Fibroblast of gingiva (primary cell): ENCODE measurements at places on chromosomes 7 and 10.

GRCh38 chr10:11276449-11276990 lies 258.8 kb downstream of the CELF2 start:
- DNase-seq = no peak

- DNase-seq = no peak
These were observed 37.9 kb upstream of the MTPAP start for GRCh38 chr10:30386801-30387588.

DNA sequence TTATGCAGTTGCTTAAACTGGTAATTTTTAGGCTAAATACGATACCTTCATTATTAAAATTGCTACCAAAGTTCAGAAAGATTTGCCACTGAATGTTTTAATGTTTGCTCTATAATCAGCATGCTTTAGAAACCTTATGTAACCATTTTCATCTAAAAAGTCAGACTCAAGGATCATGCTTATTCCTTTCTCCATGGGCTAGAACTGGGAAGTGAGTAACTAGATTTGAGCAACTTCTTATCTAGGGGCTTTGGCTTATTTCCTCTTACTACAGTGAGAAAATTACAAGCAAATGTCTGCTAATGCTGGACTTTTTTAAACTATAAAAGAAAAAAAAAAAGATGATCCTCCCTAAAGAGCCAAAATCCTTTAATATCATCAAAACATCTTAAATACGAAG lies 215.9 kb downstream of the CRPPA start:
- no peak for DNase-seq

- DNase-seq = no peak
These were observed 73.2 kb downstream of the MYL10 start for GRCh38 chr7:101555921-101556275.

GRCh38 chr10:33706746-33707145 lies 372.3 kb upstream of the NRP1 start:
- DNase-seq = peak; percentile 60

DNA sequence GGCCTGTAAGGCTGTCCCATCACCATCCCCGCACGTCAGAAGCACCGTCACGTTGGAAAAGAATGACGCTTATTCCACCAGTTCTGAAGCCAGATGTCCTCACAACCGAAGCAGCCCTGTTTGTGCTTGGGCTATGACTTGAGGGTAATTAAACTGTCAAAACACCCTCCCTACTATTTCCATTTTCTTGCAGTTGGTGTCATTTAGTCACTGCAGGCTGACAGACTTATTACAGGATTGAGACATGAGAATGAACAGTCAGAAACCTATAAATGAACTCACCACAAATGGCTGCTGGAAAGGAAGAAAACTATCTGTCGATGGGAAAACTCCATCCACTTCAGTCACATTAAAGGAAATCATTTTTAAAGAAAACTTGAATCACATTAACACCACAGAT lies 85.3 kb downstream of the VOPP1 start:
- no peak for DNase-seq

GRCh38 chr10:90695915-90696676 lies 161.7 kb downstream of the HTR7 start:
- no peak for DNase-seq

GRCh38 chr7:130907439-130907838 lies 173.4 kb upstream of the KLF14 start:
- no peak for DNase-seq

DNA sequence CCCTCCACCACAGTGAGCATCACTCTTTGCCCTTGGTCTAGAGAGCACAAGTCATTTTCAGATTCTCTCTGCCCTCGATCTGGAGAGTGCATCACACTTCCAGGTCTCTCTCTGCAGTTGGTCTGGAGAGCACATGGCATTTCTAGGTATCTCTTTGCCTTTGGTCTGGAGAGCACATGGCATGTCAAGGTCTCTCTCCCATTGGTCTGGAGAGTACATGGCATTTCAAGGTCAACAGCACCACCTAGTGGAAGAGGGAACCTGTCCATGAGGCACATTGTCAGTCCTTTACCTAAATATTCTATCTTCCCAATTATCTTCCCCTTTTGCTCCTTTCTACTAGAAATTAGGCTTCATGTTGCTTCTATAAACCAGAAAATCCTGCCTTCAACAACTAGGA lies 1139.4 kb downstream of the XPNPEP1 start:
- DNase-seq = no peak

- DNase-seq = no peak
These were observed 379.9 kb downstream of the SH2D4B start for GRCh38 chr10:80917636-80918035.

- DNase-seq = no peak
These were observed 13.4 kb upstream of the PRF1 start for GRCh38 chr10:70615784-70616522.

DNA sequence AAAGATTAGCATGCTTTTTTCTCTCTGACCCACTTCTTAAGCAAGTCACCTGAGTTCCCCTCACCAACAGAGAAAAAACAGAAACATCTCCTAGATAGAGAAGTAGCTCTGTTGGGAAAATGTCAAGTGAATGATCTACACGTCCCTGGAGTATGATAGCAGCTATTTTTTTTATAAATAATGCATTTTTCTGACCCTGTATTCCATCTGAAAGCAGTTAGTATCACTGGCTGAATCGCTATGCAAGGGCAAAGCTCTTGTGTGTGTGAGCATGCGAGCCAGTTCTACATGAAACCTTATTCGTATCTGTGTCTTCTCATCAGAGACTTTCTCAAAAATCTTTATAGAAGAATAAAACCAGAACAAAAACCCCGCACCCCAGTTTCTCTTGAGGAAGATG lies 8.2 kb downstream of the ANKMY2 start:
- DNase-seq = peak; percentile 72

DNA sequence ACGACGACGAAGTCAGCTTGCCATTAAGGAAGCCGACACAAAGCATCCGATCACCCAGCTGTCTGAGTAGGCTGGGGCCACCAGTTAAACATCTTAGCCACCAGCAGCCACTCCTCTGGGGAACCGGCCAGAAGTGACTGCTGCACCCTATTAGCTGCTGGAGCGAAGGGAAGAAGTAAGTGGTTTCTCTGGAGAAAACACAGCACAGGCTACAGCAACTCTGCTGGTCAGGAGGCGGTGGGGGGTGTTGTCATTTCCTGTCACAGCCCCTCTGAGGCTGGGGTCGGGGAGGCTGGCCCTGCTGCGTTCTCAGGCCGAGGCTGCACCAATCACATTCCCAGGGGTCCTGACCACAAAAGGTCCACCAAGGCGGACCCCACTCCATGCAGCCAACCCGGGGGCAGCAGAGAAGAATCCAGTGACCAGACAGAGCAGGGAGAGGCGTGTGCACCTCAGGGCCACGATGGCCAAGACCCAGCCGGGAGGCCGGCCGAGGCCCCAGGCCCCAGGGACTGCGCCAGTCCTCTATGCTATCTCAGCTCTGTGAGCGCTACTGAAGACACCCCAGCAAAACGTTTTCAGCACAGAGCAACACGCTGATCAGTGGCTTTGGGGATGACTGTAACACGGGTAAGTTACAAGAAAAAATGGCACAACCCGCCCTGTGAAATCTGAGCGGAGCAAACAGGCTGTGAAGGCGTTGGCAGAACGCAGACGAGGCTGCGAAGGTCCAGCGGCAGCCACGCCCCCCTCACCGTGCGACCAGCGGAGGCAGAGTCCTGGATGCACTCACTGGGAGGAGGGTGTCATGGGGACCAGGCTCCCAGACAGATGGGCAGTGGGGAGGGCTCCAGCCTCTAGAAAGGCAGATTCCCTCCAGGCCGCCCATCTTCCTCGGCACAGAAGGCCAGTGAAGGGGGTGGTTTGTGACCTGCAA lies 24.8 kb downstream of the STK32C start:
- peak; percentile 35 for DNase-seq

GRCh38 chr7:207418-208129 lies 15.2 kb downstream of the FAM20C start:
- DNase-seq = no peak

DNA sequence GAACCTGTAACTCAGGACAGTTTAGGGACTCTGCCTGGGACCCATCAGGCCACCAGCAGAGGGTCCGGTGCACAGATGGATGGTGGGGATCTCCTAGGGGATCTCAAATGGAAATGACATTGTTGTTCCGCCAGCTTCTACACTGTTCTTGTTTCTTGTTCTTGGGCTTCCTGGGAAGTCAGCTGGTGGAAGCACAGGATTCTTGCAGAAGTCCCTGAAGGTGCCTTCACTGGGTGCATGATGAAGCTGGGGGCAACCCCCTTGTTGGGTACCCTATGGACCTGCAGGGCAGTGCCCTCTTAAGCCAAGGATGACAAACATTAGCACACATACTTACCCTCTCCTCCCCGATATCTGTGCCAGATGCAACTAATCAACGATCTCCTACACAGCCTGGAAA lies 18.6 kb downstream of the SFTPD start:
- DNase-seq = no peak

GRCh38 chr10:132145521-132146185 lies 41.1 kb upstream of the DPYSL4 start:
- no peak for DNase-seq

DNA sequence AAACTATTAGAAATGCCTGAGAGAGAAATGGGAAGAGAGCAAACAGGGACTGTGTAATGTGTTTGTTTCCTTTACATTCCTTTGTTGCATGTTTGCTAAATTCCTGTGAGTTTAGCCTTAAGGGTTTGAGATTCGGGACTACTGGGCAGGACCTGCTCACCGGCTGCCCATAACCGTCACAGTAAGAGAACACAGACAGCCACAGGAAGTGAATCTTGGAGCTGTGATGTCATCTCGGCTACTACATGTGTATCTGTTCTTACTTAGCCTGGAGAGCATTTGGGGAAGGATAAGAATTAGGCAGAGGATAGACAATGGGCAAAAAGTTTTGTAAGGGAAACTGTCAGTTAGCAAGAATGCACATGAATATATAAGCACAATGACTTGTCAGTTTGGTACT lies 485.1 kb upstream of the KLF6 start:
- DNase-seq = peak; percentile 90

DNA sequence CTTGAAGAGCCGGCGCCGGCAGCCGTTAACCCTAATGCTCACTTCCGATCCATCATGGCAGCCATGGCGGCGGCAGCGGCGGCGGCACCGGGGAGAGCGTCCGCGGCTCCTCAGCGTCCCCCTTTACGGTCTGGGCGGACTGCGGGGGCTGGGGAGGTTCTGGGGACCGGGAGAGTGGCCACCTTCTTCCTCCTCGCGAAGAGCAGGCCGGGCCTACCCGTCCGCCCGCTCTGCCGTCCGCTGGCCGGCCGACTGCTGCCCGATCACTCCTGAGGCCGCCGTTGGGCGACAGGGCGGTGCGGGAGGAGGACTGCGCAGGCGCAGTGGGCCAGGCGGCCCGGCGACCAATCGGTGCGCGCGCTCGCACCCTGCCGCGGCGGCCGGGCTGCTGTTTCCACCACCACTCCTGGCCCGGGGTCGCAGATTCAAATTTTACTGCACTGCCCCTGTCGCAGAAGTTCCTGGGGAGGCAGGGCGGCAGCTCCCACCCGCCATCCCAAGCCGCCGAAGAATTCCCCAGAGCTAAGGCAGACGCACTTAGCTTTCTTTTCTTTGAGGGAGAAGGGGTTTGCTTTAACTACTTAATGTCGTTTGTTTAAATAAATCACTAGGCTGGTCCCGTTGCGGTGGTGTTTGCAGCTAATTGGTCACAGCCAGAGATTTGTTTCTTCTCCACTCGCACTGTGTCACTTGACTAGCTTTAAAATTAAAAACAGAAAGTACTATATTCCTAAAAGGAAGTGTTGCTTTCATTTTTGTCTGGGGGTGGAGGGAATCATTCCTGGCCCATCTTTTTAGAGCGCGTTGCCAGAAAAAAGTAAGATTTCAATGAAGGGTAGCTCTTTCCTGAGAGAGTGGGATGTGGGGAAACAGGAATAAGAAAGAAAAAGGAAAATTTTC lies at the start of gene KIF5B:
Gene KIF5B (minus strand): TSS at position 290 of the 900 bp plus-strand sequence. CDS start 452 bp downstream, outside the sequence.
- peak; percentile 84 for DNase-seq

GRCh38 chr7:14321947-14322346 lies 332.5 kb upstream of the ETV1 start:
- DNase-seq = no peak

DNA sequence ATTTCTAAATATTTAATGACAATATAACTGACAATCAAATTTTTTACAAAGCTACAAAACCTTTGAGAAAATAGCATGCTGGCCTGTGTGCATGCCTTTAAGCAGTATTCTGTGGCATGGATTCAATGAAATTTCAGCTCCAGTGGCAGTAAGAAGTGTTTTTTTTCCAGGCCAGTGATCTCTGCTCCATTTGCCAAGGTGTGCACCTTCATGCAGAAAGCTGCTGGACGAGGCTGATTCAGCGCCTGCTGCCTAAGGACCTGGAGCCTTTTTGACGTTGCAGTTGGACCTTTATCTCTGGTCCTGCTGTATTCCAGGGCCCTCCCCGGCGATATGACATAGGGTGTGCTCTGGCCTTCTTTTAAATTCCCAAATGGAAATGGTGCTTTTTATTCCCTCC lies 26.6 kb downstream of the VWC2 start:
- DNase-seq = no peak

GRCh38 chr7:133109816-133110215 lies 27.9 kb upstream of the CHCHD3 start:
- DNase-seq = no peak

- no peak for DNase-seq
These were observed 341.6 kb downstream of the PCLO start for GRCh38 chr7:82821037-82821436.

- no peak for DNase-seq
These were observed 164.4 kb upstream of the FEZF1 start for GRCh38 chr7:122468945-122469344.

DNA sequence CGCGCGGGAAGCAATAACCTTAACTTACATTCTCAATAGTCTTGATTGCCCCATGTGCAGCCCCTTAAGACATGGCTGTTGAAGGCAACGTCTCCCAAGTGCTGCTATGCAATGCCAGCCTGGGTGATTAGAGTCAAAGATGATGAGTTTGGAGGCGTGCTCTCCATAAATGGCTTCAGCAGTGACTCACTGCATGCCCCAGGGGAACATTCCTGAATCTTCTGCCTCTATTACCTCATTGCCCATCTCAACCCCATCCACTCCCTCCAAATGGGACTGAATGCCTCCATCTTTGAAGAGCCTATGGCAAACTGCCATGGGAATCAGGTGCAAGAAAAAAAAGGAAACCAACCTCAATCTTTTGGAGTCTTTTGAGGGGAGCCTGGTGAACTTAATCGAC lies 282.8 kb downstream of the SNX10 start:
- no peak for DNase-seq

- DNase-seq = peak; percentile 72
These were observed 92.2 kb downstream of the AVL9 start for GRCh38 chr7:32587411-32587948.

GRCh38 chr10:123642293-123642692 lies 23.9 kb upstream of the GPR26 start:
- no peak for DNase-seq

DNA sequence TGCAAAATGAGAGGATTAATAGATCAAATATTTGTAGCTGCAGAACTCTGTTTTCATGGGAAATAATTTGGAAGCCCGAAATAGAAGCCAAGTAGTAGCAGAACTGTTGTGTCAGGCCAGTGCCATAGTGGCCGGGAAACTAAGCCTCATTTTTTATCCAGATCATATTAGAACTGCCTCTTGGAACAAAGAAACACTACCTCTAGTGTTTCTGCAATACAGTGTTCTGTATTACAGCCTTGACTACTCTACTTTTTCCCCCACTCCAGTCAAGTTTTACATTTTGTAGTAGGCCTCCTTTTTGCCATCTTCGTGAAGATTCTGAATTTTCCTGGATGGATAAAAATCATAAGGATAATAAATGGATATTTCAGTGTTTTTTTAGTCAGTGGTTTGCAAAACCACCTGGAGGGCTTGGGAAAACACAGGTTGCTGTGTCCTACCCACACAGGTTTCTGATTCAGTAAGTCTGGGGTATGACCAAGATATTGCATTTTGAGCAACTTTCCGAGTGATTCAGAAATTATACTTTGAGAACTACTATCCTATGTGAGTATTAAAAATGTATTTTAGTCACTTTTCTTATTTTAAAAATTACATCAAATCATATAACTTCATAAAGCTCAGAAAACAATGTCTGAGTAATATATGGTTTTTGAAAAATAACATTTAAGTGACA lies 326.2 kb upstream of the KAT6B start:
- peak; percentile 11 for DNase-seq
